Hindlimb muscle (tissue), 1 donor: ENCODE measurements at places on chromosomes 13 and 19.

GRCh38 chr19:18293642-18294466 is 12.4 kb upstream of the JUND start:
- DNase-seq = no peak

DNA sequence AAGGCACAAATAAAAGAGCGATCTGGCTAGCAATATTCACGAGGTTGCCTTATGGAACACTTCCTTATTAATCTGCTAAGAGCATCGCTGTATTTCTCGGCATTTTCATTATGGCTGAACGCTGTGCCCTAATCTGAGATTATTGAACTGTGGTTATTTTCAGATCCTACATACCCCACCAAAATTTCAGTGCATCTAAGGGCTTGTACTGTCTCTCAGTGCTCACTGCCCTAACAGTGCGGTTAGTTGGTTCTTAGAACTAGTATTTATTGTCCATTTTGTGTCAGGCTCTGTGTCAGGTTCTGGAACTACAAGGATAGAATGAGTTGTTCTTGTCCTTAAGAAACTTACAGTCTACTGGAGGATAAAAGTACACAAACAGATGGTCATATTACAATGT is 51.6 kb downstream of the FLT3 start:
- DNase-seq = no peak

GRCh38 chr13:36108342-36108741 is 22.8 kb downstream of the DCLK1 start:
- no peak for DNase-seq

GRCh38 chr19:19361075-19361594 is 40.5 kb downstream of the MAU2 start:
- peak; percentile 74 for DNase-seq

GRCh38 chr19:46639358-46640182 is 3.6 kb upstream of the GNG8 start:
- DNase-seq = peak; percentile 88

GRCh38 chr13:108154421-108154858 is 60.9 kb downstream of the LIG4 start:
- no peak for DNase-seq
